ENCODE measurements at places on chromosomes 4 and X. TPM values are rescaled to one million over a fixed set of nuclear protein-coding genes. Genes with fewer than 3 reads are reported as not detected.
A peak's percentile ranks its signal among the peaks of the same experiment; 100 is the strongest.

DNA sequence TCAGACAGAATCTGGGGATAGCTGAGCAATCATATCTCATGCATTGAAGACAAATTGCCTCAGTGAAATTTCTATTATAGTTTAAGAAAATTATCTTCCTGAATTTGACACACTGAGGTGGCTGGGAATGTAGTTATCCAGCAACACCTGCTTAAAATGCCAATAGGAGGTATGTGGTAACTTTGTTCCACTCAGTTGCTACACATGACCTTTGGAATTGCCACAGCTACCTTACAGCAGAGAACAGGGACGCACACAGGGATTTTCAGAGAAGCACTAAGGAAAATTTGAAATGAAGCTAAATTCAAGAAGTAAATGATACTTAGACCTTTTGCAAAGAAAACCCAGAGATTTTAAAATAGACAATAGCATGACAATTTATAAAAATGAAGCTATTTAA lies 264.6 kb downstream of the IL1RAPL1 start:
- H3K4me3 ChIP-seq: no peak overlapping the region
- H3K27ac ChIP-seq: no peak overlapping the region
- DNase-seq: no peak
- H3K27me3 ChIP-seq: no peaks in the 10 kb centered on the region
- H3K4me1 ChIP-seq: no peaks in the 10 kb centered on the region

DNA sequence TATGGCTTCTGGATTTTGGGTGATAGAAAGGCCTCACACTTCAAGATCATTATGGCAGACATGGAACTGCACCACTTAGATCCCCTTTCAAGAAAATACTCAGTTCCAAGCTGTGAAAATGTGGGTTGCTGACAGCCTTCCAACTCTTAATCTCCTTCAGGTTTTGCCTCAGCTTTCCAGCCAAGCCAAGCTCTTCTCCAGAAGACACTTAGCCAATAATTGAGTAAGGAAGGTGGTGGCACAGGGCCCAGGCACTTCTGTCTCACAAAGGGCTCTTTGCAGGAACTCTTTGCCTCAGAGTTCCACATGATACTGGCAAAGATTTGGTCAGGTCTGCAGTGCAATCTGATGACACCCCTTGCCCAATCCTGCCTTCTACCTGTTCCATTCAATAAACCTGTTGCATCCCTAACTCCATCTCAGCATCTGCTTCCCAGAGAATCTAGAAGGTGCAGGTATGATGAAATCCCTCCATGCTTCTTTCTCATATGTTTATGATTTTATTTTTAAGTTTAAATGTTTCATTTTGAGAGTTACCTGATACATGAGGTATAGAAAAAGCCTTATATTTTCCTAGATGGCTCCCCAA lies 30.6 kb downstream of the ANXA5 start:
- DNase-seq: peak; percentile 28
- no peaks in the 10 kb centered on the region for H3K27me3 ChIP-seq
- no peaks in the 10 kb centered on the region for H3K36me3 ChIP-seq
- H3K4me3 ChIP-seq: no peak overlapping the region
- H3K27ac ChIP-seq: no peak overlapping the region
- H3K4me1 ChIP-seq: no peaks in the 10 kb centered on the region

DNA sequence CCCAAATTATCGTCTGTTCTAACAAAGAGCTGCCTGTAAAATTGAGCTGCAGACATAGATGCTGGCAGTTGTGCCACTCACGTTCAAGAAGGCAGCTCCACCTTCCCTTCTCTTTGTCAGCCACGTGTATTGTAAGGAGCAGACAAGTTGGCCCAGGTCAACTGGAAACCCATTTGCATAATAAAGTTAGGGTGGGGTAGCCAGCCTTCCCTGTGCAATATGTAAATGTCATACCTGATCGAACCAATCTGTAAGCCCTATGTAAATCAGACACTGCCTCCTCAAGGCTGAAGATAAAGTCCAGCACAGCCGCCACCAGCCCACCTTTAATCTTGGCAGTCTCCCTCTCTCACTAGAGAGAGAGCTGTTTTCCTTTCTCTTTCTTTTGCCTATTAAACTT lies 117.2 kb downstream of the TMEM144 start:
- no peak overlapping the region for H3K27ac ChIP-seq
- H3K27me3 ChIP-seq: no peaks in the 10 kb centered on the region
- no peaks in the 10 kb centered on the region for H3K36me3 ChIP-seq
- no peak overlapping the region for H3K4me3 ChIP-seq
- DNase-seq: no peak
- no peaks in the 10 kb centered on the region for H3K4me1 ChIP-seq

DNA sequence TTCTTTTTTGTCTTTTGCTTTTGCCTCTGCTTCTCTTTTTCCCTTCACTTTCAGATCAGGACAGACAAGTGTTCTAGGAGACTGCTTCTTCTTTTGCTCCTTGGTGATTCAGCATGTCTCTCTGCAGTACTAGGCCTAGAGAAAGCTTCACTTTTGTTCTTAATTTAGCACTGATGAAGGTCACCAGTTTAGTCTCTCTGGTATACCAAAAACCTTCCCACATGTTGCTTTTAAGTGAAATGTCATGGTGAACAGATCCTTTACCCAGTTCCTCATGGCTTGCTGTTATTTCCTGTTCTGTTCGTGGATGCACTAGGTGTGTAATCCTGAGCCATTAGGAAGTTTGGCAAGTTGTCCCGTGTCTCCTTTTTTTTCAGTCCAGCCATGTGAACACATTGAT lies 53.3 kb downstream of the NBDY start:
- no peak overlapping the region for H3K27ac ChIP-seq
- H3K36me3 ChIP-seq: no peaks in the 10 kb centered on the region
- H3K4me1 ChIP-seq: no peaks in the 10 kb centered on the region
- no peaks in the 10 kb centered on the region for H3K27me3 ChIP-seq

- no peak for DNase-seq
- no peak overlapping the region for H3K4me3 ChIP-seq
- H3K36me3 ChIP-seq: no peaks in the 10 kb centered on the region
- no peaks in the 10 kb centered on the region for H3K4me1 ChIP-seq
- H3K27me3 ChIP-seq: no peaks in the 10 kb centered on the region
These were observed 867.6 kb downstream of the TRAM1L1 start for GRCh38 chr4:116217781-116218180.

GRCh38 chrX:101906136-101906796 lies 25.6 kb downstream of the ZMAT1 start:
- no peak overlapping the region for H3K4me3 ChIP-seq
- no peaks in the 10 kb centered on the region for H3K36me3 ChIP-seq
- DNase-seq: no peak
- H3K27ac ChIP-seq: no peak overlapping the region

DNA sequence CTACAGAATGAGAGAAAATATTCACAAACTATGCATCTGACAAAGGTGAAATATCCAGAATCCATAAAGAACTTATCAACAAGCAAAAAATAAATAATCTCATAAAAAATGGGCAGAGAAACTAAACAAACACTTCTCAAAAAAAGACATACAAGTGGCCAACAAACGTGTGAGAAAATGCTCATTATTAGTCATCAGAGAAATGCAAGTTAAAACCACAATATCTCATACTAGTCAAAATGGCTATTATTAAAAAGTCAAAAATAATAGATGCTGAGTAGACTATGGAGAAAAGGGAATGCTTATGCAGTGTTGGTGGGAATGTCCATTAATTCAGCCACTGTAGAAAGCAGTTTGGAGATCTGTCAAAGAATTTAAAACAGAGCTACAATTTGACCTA lies 533.3 kb downstream of the TMA16 start:
- H3K4me3 ChIP-seq: no peak overlapping the region
- H3K4me1 ChIP-seq: no peaks in the 10 kb centered on the region
- H3K27me3 ChIP-seq: no peaks in the 10 kb centered on the region
- no peak for DNase-seq
- H3K27ac ChIP-seq: no peak overlapping the region

- no peak overlapping the region for H3K27ac ChIP-seq
- no peaks in the 10 kb centered on the region for H3K4me1 ChIP-seq
These were observed 354.1 kb downstream of the CAMK2D start for GRCh38 chr4:113407409-113407808.

- no peaks in the 10 kb centered on the region for H3K36me3 ChIP-seq
- no peaks in the 10 kb centered on the region for H3K4me1 ChIP-seq
- H3K4me3 ChIP-seq: no peak overlapping the region
- H3K27ac ChIP-seq: no peak overlapping the region
These were observed 46.3 kb downstream of the ALPK1 start for GRCh38 chr4:112343330-112344080.

DNA sequence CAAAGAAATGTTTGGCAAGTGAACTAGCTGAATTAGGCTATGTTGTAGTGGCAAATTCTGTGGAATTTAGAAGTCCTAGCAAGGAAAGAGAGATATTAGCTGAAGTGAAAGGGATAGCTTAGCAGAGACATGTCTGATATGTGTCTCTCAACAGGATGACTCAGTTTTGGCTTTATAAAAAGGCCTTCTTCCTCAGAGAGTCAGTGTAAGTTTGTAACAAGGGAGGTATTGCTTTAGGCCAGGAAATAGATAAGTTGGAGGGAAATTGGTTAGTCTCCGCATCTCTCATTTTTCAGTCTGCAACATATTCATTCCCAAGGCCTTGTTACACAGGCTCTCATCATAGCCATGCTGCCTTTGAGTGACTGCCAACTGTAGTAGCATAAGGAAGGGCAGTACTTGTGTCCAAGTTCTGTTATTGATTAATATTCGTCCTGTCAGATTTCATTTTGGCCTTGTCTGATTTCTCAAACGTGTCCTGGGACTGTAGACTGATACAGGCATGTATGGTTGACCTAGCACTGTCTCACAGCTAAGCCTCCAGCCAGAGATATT lies 4.0 kb downstream of the TMEM164 start:
- peaks cover 13% of the 10 kb centered on the region for H3K4me1 ChIP-seq
- no peak for DNase-seq
- no peak overlapping the region for H3K27ac ChIP-seq
- H3K27me3 ChIP-seq: no peaks in the 10 kb centered on the region

GRCh38 chrX:120726294-120726693 lies 96.4 kb upstream of the C1GALT1C1 start:
- H3K27ac ChIP-seq: no peak overlapping the region
- no peak overlapping the region for H3K4me3 ChIP-seq
- no peaks in the 10 kb centered on the region for H3K4me1 ChIP-seq

DNA sequence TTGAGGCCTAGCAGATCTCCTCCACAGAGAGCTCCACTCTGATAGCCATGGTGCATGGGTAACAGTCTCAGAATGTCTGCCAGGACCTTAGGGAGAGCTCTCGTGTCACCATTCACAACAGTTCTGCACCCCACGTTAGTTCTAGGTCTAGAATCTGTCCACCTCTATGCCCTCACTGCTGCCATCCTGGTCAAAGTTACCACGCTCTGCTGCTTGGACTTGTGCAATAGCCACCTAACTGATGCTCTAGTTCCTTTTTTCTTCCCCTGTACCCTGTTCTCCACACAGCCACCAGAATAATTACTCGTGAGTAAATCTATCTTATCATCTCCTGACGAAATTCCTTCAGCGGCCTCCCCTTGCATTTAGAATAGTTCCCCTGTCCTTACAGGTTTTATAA lies 268.8 kb upstream of the GATB start:
- H3K27me3 ChIP-seq: no peaks in the 10 kb centered on the region
- no peak overlapping the region for H3K27ac ChIP-seq
- H3K4me1 ChIP-seq: no peaks in the 10 kb centered on the region
- no peaks in the 10 kb centered on the region for H3K36me3 ChIP-seq

Gene CXorf66
- not detected for total RNA-seq

Gene CCDC110
- total RNA-seq: 2.6 TPM

Gene NPFFR2
- 0.30 TPM for total RNA-seq

Gene NXF2B
- not detected for total RNA-seq

Gene HPGD
- 47.4 TPM for total RNA-seq

Gene CT83
- total RNA-seq: not detected

Gene FNIP2
- 61.9 TPM for total RNA-seq

Gene MAGEA8
- total RNA-seq: not detected

Gene ZXDA
- total RNA-seq: 9.3 TPM

Measured in uterus (tissue), 4 donors.